ENCODE measurements at places on chromosomes 11 and 22.

DNA sequence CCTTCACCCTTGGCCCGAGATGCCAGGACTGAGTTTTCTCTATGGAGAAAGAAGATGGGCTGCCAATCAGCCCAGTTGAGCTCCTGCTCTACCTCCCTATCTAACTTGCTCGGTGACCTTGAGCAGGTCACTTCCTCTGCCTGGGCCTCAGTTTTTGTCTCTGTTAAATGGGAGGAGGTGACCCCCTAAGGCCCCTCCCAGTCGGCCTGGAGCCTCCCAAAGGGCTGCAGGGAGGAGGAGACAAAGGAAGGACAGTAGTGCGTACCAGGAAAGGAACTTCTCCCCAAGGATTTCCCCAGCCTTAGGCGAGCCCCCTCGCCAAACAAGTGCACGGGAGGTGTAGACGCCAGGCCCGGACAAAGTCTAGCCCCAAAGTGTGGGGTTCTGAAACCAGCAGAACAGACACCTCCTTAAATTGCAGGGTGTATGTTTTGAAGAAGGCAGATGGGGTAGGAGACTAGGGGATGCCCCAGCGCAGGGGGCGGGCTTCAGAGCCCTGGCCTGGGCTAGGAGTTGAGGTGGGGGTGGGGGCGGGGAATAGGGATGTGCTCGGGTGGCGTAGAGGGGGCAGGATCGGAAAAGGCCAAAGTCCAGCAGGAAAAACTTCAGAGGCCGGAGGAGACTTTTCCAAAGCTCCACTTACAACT, 1.0 kb downstream of the CBX7 start:
- no peak for DNase-seq

- no peak for DNase-seq
These were observed 37.4 kb downstream of the CTNND1 start for GRCh38 chr11:57798905-57799559.

GRCh38 chr11:79404806-79405205, 36.0 kb downstream of the TENM4 start:
- no peak for DNase-seq

- DNase-seq, result no peak
These were observed 110.2 kb downstream of the UVRAG start for GRCh38 chr11:75924966-75925784.

GRCh38 chr11:37544491-37544890, 946.5 kb upstream of the RAG2 start:
- DNase-seq, result no peak

DNA sequence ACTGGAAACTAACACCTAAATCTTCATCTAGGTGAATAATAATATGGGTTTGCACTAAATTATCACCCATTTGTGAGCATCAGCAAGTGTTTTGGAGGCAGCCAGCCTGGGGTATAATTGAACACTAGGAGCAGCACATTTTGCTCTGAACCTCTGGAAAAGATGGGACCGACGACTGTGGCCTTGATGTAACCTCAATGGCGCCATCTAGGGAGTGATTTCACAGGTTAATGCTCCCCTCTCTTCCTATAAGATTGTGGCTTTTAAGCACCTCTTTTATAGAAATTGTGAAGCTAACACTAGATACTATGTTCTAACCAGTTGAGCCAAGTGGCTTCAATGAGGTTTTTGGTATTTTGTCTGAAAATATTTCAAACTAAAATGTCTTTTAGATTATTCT, 203.7 kb downstream of the NELL1 start:
- peak; percentile 81 for DNase-seq

DNA sequence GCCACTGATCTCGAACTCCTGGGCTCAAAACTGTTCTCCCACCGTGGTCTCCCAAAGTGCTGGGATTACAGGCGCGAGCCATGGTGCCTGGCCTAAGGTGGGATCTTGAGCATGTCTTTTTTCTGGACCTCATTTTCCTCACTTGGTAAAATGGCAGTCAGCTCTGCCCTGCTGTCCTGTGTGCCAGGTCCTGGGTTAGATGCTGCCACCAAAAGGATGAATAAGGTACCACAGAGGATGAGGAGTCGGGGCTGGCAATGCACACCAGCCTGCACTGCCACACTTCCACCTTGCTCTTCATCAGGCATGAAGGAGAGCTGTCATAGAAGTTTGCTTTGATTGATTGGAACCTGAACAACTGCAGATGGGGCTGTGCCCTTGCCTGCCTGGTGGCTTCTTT, 32.3 kb downstream of the ACO2 start:
- DNase-seq, result no peak

- no peak for DNase-seq
These were observed 6.8 kb downstream of the RNF214 start for GRCh38 chr11:117239295-117239694.

GRCh38 chr11:3867209-3868091, 12.0 kb downstream of the STIM1 start:
- no peak for DNase-seq

DNA sequence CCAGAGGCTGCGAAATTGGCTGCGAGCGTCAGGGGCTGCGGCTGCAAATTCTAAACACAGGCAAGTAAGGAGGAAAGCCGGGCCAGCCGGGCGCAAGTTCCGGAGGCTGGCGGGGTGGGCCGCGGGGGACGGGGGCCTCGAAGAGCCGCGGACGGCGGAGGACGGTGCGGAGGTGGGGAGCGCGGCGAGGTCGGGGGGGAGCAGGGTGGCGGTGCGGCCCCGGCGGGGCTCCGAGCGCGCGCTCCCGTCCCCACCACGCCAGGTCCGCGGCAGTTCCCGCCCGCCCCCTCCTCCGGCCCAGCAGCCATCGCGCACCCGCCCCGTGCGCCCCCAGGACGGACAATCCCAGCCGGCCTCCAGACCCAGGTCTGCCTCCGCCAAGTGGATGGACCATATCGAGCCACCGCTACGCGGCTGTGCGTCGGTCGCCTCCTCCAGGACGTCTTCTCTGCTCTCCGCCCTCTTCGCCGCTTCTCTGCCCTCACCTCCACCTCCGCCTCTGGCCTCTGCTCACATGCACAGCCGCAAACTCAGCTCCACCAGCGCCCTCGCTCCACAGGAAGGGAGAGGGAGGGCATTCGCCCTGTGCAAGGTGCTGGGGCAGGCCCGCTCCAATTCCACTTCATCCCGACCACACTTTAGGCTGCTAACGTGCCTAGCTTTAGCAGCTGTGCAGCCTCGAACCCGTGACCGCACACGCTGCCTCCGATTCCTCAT, 7.2 kb downstream of the ELFN2 start:
- DNase-seq, result no peak

DNA sequence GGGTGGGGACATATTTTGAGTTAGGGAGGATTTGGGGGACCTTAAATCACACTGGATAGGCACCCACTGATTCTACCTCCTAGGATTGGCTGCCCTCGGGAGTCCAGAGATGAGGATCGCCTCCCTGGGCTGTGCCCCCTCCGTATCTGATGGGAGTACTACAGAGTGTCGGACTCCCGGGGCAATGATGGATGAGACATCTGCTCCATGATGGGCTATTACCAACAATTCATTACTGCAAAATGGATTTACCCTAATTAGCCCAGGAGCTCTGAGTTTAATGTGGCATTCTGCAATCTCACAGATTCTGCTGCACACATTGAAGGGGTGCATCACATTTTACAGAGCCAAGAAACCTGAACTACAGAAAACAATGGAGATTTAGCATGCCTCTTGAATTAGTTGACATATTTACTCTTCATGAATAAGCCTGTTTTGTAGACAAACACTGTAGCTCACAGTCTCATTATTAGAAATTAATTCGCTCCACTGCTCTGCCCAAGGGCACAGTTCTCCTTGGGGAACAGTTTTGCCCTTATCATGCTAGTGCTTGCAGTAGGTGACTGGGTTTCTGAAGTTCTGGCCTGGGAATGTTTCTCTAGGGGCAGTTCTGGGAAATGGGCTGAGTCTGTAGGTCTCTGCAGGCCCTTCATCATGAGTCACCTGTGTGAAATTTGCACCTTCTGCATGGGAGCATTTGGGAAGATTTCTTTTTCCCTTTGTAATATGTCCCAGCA, 217.1 kb upstream of the PLET1 start:
- DNase-seq, result no peak
